ENCODE measurements at places on chromosomes 2 and 18.

DNA sequence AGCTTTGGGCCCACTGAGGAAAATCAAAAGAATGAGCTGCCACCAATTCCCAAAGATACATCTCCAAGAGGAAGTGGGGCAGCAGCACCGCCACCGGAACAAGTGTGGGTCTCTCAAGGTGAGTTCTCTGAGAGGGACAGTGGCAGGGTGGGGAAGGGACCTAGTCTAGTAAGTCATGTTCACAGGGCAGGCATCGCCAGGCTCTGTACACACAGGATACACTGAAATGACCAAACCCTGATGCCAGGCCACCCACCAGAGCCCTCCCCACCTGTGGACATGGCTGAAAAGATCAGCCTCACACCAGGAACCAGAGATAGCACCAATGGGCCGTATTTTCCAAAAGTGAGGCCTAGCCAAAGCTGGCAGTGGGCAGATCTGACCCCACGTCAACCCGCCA, 108.2 kb upstream of the SMAD2 start:
- no peak for DNase-seq

GRCh38 chr2:200310545-200310971, 4.1 kb downstream of the SPATS2L start:
- no peak for DNase-seq

DNA sequence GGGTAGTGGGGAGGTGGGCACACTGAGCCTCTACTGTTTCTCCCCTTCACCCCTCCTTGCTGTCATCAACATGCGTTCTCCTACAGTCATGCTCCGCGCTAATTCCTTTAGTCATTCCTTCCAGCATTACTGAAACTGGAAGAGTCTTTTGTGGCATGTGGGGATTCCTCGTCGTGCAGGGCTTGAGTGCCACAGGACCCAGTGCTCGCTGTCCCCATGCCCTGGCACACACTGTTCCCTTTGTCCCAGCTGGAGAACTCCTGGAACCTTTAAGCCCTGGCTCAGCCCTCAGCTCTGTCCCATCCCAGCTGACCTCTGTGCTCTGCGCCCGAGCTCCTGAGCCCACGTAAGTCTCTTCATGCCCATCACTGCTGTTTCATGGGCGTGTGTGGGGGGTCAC, 42.1 kb downstream of the ODC1 start:
- no peak for DNase-seq

- no peak for DNase-seq
Measured at GRCh38 chr18:48639772-48640432, 101.1 kb downstream of the CTIF start.

GRCh38 chr2:240472078-240472790, 36.8 kb downstream of the GPC1 start:
- no peak for DNase-seq

DNA sequence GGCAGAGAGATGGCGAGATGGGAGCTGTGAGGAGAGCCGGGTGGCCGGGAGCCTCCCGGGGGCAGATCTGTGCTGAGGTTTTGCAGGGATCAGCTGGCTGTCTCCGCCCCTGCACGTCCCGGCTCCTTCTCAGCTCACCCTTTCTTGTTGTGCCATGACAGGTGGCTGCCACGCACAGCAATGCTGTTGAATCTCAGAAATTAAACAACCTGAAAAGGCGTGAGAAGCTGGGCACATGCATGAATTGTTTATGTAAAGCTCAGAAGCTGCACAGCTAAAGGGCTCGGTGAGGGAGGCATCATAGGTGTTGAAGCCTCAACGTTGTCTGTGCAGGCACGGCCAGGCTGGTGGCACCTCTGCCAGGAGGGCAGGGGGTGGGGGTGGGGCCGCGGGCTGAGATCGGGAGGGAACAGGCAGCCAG, 858 bp upstream of the RTP5 start:
- DNase-seq: no peak

DNA sequence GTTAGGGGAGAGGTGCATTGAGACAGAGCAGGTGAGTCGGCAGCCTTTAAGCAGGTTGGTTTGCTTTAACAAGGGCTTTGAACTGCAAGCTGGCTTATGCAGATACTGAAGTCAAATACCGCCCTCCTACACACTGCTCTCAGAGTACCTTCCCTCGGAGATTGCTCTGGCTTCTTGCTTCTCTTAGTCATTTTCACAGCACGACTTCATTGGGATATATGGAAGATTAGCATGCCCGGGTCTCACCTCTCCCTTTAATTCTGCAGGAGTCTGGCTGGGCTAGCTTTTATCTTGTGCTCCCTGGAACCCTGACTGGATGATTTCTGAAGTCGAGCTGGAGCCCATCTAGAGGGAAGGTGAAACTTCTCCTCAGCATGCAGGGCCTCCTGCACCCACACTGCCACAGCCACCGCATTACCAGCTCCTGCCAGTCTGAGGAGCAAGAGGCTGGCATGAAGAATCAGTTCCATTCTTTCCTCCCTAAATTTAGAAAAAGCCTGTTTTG, 395.5 kb upstream of the HNRNPA3 start:
- no peak for DNase-seq

DNA sequence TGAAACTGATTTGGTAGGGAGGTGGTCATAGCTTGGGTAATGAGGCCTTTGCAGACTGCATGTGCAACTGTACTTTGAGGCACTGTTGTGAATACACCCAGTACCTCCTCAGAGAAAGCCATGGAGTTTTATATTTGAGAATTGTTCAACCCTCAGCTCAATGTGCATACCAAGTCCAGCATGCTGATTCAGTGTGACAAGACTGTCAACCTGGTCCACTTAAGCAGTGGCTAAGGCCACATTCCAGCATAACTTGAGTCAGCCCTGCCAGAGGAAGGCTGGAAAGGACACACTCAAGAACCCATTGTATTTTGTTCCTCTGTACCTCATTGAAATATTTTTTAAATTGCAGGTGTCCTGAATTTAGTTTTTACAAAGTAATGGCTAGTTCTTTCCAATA, 121.8 kb upstream of the HNMT start:
- DNase-seq: no peak

- no peak for DNase-seq
Measured at GRCh38 chr2:225004597-225004996, 37.7 kb downstream of the DOCK10 start.

GRCh38 chr2:191832668-191833067, 14.2 kb downstream of the CAVIN2 start:
- no peak for DNase-seq

GRCh38 chr2:115650827-115651226, 1208.4 kb downstream of the DPP10 start:
- no peak for DNase-seq

DNA sequence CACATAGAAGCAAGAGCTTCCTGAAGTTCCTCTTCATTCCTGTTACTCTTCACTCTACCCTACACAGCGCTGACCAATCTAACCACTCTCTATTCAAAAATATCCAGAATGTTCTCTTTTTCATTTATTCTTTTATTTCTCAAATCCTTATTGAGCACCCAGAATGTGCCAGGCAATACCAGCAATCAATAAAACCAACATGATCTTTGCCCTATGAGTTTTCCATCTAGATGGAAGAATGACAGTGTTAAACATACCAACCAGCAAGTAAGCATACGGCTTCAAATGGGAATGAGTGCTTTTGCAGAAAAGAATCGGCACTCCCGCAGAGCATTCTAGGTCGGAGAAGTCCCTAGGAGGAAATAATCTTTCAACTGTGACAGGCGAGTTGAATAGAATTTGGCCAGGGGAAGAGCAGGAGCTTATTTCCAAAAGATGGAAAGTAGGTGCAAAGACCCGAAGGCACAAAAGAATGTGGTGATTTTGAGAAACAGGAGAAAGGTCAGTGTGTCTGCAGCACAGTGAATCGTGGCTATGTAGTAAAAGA, 217.8 kb upstream of the MEIS1 start:
- DNase-seq: no peak

GRCh38 chr2:181970160-181970794, 15.4 kb upstream of the PPP1R1C start:
- no peak for DNase-seq

DNA sequence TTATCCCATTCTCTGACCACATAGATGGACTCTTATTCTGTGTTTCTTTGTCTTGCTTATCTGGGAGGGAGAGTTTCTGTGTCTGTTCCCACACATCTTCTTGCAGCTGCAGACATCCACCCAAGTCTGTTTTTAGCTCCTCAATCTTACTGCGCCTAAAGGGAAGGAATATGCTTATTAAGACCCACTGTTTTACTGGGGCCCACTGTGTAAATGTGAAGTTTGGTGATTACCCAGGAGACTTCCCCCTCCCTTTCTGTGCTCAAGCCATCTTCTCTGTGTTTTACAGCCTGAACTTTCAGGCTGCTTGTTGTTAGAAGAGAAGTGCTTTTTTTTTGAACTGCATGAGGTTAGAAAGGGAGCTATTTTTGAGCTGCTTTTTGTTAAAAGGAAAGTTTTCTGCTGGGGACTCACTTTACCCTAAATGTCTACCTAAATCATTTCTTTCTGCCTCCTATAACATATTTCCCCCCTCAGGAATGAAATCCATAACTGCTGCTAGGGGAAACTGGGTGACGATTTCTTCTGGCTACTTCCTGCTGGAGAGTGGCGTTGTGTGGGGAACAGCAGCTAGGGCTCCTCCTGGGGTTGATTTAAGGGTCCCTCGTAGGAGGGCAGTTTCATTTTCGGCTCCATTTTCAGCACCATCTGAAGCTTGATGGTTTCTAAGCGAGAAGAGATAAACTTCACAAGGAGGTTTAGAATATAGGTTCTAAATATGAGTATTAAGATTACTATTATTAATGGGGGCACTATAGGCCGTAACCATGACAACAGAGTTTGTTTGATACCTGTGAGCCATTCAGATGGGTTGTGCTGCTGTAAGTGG, 39.5 kb upstream of the GMCL1 start:
- no peak for DNase-seq

DNA sequence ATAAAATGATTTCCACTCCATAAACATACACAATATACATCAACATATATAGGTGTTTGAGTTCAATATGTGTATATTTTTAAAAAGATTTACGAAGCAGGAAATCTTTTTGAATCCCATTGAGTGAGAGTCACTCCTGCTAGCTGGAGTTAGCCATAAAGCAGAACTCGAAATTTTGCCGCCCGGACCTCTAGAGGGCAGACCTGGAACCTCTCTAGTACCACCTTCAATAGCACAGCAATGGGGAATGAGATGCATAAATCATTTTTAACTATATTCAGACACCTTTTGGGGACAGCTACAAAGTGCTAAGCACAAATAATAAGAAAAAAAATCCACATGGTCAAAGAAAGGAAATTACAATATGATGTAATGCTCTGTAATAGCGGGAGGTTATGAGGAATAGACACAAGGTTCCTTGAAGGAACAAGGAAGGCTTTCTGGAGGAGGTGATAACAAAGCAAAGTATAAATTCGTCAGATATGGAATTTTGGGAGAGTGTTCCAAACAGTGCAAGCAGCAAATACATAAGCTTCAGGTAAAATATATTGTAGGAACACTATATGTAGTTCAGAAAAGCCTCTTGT, 533.4 kb downstream of the ERBB4 start:
- DNase-seq: no peak

DNA sequence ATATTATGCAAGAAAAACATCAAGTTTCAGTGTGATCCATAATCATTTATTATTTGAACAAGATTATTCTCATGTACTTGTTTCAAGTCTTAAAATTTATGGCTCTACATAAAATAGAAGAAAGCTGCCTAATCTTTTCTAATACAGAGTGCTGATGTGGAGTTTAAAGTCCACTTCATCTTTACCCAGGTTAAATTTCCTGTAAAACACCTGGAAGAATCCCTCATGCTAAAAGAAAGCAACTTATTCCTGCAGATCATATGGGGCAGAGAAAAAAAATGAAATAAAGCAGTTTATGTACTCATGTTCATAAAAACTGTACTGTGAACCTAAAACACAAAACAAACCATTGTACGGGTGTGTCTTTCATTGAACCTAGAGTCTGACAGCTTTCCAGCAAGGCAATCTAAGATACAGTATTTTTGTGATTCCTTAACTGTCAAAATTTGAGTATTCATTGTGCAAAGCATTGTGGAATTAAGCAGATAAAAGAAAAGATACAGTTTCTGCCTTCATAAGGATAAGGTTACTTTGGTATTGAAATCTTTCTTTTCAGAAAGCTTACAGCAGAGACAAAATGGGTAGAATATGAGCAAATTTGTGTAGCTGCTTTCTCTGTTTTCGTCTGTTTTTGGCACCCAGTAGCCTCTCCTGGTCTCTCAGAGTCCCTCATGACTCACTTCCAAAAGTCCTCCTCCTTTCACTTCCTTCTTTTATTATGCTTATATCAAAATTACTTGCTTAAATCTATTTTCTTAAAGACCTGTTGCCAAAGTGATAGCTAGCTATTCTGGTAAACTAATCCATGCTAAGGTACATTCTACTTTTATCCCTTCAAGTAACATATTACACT, 26.9 kb upstream of the GLS start:
- DNase-seq: no peak

GRCh38 chr2:137405496-137405895, 558.8 kb upstream of the HNMT start:
- DNase-seq: no peak

DNA sequence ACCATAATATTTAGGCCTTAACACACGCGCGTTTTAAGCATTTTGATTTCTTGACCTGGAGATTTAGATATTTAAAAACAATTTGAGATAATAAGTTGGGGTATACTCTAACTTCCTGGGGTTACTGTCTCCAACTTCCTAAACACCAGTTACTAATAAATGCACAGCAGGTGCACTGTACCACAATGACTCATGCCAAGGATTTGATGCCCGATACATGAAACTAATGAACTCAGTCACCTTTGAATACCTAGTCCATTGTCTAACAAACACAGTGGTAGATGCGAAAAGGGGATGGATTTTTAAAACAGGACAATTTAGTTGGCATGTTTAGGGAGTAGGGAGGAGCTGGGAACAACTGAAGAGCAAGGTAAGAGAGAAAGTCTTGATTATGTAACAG, 21.2 kb downstream of the CABYR start:
- no peak for DNase-seq

DNA sequence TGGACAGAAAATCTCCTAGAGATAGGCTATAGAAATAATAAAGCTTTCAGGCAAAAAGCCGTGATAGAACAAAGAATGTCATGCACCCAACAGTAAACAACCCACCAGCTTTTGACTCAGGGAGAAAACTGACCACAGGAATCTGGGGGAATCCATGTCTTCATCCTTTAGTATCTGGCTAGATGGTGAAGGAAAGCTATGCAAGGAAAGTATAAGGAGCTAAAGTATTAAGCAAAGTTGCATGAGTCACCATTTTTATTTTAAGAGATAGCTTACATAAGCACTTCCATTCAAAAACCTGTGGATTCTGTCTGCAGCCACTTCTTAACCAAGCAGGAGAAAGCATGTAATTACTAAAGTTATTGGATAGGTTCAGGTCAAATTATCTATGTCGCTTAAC, 363.8 kb downstream of the LRP1B start:
- DNase-seq: no peak

- no peak for DNase-seq
Measured at GRCh38 chr2:237987268-237987667, 20.5 kb downstream of the UBE2F start.

GRCh38 chr2:54789878-54790277, 66.4 kb downstream of the EML6 start:
- DNase-seq: no peak

- DNase-seq: no peak
Measured at GRCh38 chr2:150264442-150264841, 223.0 kb downstream of the RND3 start.

Data from stimulated activated naive CD4-positive, alpha-beta T cell (primary cell).